ENCODE measurements at places on chromosomes 16 and 17. TPM values are rescaled to one million over a fixed set of nuclear protein-coding genes. Genes with fewer than 3 reads are reported as not detected.

DNA sequence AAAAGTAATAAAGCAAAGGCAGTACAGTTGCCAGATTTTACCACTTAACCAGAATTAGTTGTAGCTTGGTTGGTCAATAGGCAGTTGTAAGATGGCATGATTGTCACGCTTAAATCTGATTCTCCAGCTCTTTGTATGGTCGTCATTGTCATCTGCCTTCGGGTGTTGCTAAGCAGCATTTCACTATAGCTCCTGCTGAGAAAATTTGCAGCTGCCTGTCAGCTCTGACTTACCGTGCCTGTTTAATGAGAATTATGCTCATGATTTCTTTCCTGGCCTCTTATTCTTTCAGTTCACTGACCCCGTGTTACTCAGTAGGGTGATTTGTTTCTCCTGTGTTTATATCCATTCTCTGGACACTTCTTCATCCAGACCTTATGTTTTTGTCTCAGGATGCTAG lies 66.7 kb downstream of the TANGO6 start:
- H3K27me3 ChIP-seq, result no peaks in the 10 kb centered on the region
- no peaks in the 10 kb centered on the region for H3K4me1 ChIP-seq
- H3K27ac ChIP-seq, result no peak overlapping the region

DNA sequence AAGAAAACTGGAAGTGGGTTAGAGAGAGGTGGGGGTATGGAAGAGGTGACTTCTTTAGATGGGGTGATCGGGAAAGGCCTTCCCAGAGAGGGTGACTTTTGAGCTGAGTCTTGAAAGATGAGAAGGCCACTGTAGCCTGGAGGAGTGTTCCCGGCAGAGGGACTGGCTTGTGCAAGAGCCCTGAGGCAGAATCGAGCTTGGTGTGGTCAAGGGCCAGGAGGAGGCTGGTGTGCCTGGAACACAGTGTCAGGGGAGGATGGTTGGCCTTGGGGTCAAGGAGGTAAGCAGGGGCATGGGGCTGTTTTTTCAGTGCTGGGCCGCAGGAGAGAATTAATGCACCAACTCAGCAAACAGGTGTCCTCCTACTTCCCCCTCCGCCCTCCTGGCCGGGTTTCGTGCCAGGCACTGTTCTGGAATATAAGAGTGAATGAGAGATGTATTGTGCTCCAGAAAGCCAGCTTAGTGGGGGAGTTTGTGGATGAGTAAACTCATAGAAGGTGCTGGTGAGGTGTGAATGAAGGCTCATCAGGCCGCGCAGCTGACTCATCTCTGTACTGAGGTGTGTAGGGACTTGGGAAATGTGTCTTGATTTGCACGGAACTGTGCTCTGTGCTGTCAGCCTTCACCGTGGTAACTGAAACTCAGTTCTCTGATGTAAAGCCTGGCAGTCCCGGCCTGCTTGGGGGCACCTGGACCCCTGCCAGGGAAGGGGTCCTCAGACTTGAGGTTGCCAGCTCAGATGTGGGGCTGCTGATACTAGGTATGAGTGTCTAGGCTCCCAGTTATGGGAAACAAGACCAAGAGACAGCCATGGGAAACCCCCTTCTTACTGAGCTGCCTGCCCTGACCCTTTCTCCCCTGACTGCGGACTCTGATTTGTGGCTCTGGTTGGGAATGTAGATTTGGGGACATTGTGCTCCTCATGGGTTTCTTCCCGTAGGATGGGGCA lies 15.3 kb downstream of the KSR1 start:
- peaks cover 78% of the 10 kb centered on the region for H3K4me1 ChIP-seq

GRCh38 chr16:81436386-81436785 lies 8.2 kb upstream of the CMIP start:
- peaks cover 22% of the 10 kb centered on the region for H3K4me1 ChIP-seq
- no peak overlapping the region for H3K4me3 ChIP-seq
- no peaks in the 10 kb centered on the region for H3K27me3 ChIP-seq
- DNase-seq, result no peak
- no peaks in the 10 kb centered on the region for H3K36me3 ChIP-seq
- no peak overlapping the region for H3K27ac ChIP-seq

DNA sequence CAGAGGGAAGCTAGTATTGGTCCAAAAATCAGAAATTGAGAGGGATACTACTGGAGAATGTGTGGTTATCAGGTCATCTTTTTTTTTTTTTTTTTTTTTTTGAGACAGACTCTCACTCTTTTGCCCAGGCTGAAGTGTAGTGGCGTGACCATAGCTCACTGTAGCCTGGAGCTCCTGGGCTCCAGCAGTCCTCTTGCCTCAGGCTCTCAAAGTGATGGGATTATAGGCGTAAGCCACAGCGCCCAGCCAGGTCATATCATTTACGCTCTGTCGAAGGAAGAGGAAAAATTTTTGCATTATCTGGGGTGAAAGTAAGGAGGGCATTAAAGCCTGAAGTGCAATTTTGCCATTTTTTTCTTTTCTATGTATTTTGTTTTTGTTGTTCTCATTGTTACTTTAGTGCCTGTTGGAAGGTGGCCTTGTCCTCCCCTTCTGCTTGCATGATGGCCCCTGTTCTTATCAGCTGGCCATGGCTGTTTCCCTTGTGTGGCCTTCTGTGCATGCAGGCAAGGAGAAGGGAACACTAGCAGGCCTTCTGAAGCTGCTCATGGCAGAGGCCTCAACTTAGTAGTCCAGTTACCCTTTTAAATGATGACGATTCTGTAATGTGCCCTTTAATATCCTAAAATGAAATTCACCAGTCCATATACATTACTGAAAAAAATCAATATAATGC lies 118.3 kb downstream of the SPECC1 start:
- no peak overlapping the region for H3K4me3 ChIP-seq
- no peaks in the 10 kb centered on the region for H3K4me1 ChIP-seq
- no peaks in the 10 kb centered on the region for H3K27me3 ChIP-seq

DNA sequence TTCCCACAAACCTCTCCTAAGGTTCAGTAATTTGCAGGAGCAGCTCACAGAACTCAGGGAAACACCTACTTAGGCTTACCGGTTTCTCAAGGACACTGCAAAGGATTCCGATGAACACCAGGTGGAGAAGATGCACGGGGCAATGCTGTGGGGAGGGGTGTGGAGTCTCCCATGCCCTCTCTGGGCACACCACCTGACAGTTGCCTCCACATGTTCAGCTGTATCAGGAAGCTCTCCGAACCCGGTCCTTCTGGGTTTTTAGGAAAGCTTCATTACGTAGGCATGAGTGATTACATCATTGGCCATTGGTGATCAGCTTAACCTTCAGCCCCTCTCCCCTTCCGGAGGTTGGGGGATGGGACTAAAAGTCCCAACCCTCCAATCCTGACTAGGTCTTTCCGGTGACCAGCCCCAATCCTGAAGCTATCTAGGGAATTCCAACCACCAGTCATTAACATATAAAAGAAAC lies 21.6 kb downstream of the C17orf58 start:
- H3K27me3 ChIP-seq, result no peaks in the 10 kb centered on the region
- H3K4me3 ChIP-seq, result no peak overlapping the region
- H3K36me3 ChIP-seq, result no peaks in the 10 kb centered on the region
- no peak for DNase-seq
- peak overlapping the region; percentile 29 for H3K27ac ChIP-seq

- H3K27ac ChIP-seq, result no peak overlapping the region
- DNase-seq, result no peak
- H3K36me3 ChIP-seq, result no peaks in the 10 kb centered on the region
- no peaks in the 10 kb centered on the region for H3K27me3 ChIP-seq
These were observed 108.0 kb downstream of the ZNF18 start for GRCh38 chr17:11889266-11889665.

DNA sequence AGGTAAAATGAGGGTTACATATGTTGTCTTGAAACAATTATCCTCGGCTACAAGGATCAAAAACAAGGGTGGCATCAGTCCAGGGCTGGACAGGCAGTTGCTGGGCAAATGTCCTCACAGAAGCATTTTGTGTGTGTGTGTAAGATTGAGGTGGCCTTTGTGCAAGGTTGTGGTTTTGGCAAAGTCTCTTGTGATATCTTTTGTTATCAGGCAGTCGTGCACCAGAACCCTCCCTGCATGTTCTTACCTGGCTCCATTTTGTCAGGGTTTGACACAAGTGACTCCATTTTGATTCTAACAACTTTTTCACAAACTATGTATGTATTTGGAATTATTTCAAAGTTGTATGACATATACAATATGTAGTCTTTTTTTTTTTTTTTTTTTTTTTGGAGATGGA lies 20.0 kb downstream of the CHAD start:
- H3K4me1 ChIP-seq, result peaks cover 7% of the 10 kb centered on the region
- H3K27ac ChIP-seq, result no peak overlapping the region
- DNase-seq, result no peak
- H3K36me3 ChIP-seq, result no peaks in the 10 kb centered on the region
- no peak overlapping the region for H3K4me3 ChIP-seq

GRCh38 chr17:44108440-44109311 lies 14.8 kb downstream of the HDAC5 start:
- no peaks in the 10 kb centered on the region for H3K36me3 ChIP-seq
- no peaks in the 10 kb centered on the region for H3K4me1 ChIP-seq
- no peak overlapping the region for H3K27ac ChIP-seq
- no peak overlapping the region for H3K4me3 ChIP-seq

GRCh38 chr16:89142474-89143195 lies 28.9 kb upstream of the CDH15 start:
- no peaks in the 10 kb centered on the region for H3K36me3 ChIP-seq
- no peaks in the 10 kb centered on the region for H3K4me1 ChIP-seq
- no peak overlapping the region for H3K27ac ChIP-seq
- H3K4me3 ChIP-seq, result no peak overlapping the region
- H3K27me3 ChIP-seq, result no peaks in the 10 kb centered on the region
- DNase-seq, result no peak

DNA sequence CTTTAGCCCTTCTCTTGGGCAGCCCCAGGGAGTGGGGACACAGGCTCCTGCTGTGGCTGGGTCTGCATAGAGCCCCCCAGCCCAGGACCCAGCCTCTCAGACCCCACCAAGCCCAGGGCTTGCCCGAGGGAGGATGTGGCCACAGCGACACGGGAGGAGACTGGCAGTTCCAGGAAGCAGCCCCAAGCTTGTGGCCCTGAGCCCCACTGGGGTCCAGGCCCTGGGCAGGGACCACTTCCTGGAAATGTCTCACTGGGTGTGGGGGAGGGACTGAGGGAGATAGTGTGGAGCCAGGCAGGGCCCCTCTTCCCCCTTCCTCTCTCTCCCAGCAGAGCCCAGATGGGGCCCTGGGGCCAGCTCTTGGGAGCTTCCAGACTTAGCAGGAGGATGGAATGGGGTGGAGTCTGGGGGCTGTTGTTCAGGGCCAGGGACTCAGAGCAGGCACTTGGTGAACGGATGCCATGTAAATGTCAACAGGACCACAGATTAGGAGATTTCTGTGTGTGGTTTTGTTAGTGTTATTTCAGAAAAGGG lies 35.3 kb downstream of the ADGRG5 start:
- H3K36me3 ChIP-seq, result peaks cover 8% of the 10 kb centered on the region
- peak overlapping the region; percentile 97 for H3K27ac ChIP-seq
- peaks cover 75% of the 10 kb centered on the region for H3K4me1 ChIP-seq
- H3K4me3 ChIP-seq, result peak overlapping the region; percentile 91
- peak; percentile 88 for DNase-seq

DNA sequence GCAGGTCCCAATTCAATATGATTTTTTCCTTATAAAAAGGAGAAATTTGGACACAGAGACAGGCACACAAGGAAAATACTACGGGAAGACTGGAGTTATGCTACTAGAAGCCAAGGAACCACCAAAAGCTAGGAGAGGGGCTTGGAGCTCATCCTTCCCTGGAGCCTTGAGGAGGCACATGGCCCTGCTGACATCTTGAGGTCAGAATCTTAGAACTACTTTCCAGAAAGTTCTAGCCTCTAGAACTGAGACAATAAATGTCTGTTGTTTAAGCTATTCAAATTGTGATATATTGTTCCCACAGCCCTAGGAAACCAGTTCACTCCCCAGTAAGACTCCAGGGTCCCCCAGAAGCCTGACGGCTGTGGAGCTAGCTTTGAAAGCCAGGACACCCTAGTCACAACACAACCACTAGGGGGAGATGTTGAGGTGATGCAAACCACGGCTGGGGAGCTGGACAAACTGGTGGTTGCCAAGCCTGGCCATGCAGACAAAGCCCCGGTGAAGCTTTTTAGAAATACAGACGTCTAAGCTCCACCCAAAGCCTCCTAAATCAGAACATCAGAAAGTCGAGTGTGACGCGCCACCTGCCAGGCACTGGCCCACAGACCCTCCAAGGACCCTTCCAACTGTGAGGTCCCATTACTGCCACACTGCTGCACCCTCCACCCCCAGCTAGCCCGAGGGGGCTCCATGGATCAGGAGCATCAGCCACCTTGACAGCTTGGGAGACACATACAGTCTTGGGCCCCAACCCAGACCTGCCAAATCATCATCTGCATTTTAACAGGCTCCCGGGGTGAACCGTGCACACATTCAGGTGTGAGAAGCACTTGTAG lies 106.4 kb downstream of the SLC39A11 start:
- H3K36me3 ChIP-seq, result no peaks in the 10 kb centered on the region
- no peaks in the 10 kb centered on the region for H3K27me3 ChIP-seq
- H3K4me1 ChIP-seq, result peaks cover 3% of the 10 kb centered on the region
- no peak overlapping the region for H3K27ac ChIP-seq
- DNase-seq, result no peak
- H3K4me3 ChIP-seq, result no peak overlapping the region

- no peaks in the 10 kb centered on the region for H3K27me3 ChIP-seq
- DNase-seq, result no peak
- peak overlapping the region; percentile 64 for H3K4me3 ChIP-seq
- peak overlapping the region; percentile 75 for H3K27ac ChIP-seq
- H3K36me3 ChIP-seq, result peaks cover 11% of the 10 kb centered on the region
- H3K4me1 ChIP-seq, result peaks cover 10% of the 10 kb centered on the region
These were observed 7.0 kb upstream of the MILR1 start for GRCh38 chr17:64441772-64442540.

GRCh38 chr17:16013943-16014407 lies 14.4 kb downstream of the TTC19 start:
- no peak overlapping the region for H3K4me3 ChIP-seq
- no peak for DNase-seq
- H3K4me1 ChIP-seq, result peaks cover 8% of the 10 kb centered on the region
- no peaks in the 10 kb centered on the region for H3K27me3 ChIP-seq
- H3K27ac ChIP-seq, result no peak overlapping the region
- H3K36me3 ChIP-seq, result peaks cover 12% of the 10 kb centered on the region

- H3K36me3 ChIP-seq, result no peaks in the 10 kb centered on the region
- DNase-seq, result no peak
- H3K4me3 ChIP-seq, result no peak overlapping the region
These were observed 54.2 kb upstream of the PVALEF start for GRCh38 chr17:81111066-81111465.

GRCh38 chr16:83137894-83138293 lies 511.1 kb downstream of the CDH13 start:
- peaks cover 14% of the 10 kb centered on the region for H3K27me3 ChIP-seq
- peak overlapping the region; percentile 60 for H3K27ac ChIP-seq
- peak overlapping the region; percentile 81 for H3K4me3 ChIP-seq
- peaks cover 24% of the 10 kb centered on the region for H3K4me1 ChIP-seq
- no peaks in the 10 kb centered on the region for H3K36me3 ChIP-seq

ALDOA gene
- 1,983 TPM for total RNA-seq

ETV4 gene
- total RNA-seq, result 2.1 TPM

CDH3 gene
- 0.88 TPM for total RNA-seq

TBC1D3B gene
- total RNA-seq, result 10.7 TPM

SRCIN1 gene
- total RNA-seq, result 0.05 TPM

BTBD17 gene
- total RNA-seq, result not detected

PRSS33 gene
- total RNA-seq, result not detected

HSF5 gene
- 1.7 TPM for total RNA-seq

TP53TG3B gene
- total RNA-seq, result not detected

All from natural killer cell treated with Interleukin-12 subunit alpha and Interleukin-12 subunit beta and Interleukin-15 and Interleukin-18, amount 100 ng/mL, for 72 hours (primary cell).